ENCODE measurements at places on chromosomes 2 and 18.

GRCh38 chr2:16429002-16429401 lies 236.6 kb downstream of the CYRIA start:
- DNase-seq: no peak

DNA sequence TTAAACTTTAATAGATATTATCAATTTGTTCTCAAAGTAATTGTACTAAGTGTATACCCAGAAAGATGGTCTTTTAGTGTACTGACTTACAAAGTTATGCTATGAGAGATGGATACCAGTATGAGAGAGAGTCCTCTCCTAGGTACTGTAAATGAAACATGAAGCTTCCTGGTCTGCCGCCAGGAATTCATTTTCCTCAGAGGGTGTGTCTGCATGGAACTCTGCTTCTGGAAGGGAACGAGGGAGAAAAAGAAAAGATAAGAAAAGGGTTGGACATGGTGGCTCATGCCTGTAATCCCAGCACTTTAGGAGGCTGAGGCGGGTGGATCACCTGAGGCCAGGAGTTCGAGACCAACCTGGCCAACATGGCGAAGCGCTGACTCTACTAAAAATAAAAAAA lies 2.2 kb upstream of the SSB start:
- no peak for DNase-seq

DNA sequence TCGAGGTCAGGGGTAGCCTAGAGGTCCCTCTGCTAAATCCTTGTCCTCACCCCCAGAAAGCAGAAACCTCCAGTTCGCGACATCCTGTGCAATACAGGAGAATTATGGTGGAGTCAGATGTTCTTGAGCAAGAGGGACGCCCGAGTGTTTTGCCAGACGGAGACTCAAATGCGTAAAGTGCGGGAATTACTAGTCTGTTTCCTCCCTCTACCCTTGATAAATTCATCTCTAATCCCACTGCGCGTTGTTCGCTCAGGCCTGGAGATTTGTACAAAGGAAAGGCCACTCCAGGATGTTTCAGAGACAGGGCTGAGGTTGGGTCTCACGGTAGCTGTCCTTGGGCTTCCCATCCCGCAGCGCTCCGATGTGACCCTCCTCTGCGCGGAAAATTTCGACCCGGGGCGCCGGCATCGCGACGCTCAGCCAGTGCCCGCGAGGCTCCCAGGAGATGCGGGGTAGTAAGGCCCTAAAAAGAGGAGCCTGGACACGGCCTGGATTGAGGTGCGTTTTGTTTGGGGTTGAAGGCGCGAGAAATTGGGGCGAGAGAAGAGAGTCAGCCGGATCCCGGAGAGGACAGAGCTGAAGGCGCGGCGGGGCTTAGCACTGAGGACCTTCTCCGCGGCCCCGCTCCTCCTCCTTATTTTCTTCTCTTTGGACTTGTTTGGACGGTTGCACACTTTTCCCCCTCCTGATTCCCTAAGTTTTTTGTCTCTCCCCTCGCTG lies 2.6 kb upstream of the NEUROD1 start:
- no peak for DNase-seq

DNA sequence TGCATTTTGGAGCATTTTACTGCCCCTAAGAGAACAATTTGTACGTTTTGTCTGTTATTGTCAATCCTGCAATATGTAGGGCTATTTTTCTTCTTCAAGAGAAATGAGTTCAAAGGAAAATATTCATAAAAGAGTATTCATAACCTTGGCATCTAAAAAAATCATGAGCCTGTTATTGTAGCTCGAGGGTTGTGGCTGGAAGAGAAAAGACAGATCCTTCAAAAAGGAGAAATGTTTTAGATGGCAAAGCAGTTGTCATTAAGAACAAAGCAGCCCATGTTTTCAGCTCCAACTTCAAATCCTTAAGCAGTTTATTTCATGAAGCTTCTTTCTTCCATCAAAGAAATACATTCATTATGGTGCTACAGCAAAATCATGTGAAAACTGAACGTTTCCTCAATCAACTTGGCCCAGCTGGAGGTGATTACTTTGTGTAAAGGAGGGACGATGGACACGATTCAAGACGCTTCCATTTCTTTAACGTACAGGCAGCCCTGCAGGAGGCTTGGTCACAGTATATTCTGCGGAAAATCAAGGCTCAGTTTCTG lies 31.4 kb downstream of the QPCT start:
- no peak for DNase-seq

- DNase-seq: no peak
These were observed 428.3 kb downstream of the MBD2 start for GRCh38 chr18:53796040-53796729.

DNA sequence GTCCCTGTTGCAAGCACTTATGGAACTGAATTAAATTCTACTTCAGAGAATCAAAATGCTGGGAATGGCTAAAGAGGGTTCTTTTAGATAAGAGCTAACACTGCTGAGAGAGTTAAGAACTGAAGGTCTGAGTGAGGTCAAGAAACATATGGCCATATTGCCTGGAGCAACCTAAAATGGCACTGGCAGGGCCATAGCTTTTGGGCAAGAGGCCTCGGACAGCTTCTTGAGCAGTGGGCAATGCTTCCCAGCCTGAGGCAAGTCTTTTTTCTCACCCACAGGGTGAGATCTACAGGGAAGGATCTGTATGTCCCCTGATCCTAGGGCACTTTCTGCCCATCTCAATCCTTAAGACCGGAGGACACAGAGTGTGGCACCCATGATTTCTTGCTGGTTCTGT lies 244.6 kb upstream of the NT5C1B start:
- DNase-seq: no peak

- DNase-seq: no peak
These were observed 105.6 kb downstream of the PRPF40A start for GRCh38 chr2:152611458-152612231.

DNA sequence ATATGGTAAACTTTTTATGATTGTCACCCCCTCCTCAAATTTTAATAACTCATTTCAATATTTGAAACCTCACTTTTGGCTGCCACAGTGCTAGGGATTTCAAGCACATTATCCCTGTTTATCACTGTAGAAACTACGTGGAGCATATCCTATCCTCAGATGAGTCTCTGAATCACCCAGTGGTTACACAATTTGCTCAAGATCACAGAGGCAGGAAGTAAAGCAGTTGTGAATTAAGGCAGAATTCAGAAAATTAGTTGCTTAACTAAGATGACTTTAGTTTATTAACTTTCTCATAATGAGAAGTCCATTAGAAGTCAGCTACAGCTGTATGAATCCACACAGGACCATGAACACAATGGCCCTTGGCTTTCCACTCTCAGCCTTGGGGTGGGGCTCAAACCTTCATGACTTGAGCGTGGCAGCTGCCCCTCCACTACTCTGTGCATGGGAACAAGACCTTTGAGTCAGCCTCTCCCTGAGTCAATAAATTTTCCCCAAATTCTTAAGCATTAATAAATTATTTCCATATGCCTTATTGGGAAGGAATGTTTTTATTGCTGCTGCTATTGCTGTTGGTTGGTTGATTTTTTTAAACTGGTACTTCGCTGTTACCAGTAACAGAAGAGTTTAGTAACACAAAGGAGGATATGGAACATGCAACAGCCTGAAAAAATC lies 369.0 kb downstream of the CBLN2 start:
- DNase-seq: no peak

DNA sequence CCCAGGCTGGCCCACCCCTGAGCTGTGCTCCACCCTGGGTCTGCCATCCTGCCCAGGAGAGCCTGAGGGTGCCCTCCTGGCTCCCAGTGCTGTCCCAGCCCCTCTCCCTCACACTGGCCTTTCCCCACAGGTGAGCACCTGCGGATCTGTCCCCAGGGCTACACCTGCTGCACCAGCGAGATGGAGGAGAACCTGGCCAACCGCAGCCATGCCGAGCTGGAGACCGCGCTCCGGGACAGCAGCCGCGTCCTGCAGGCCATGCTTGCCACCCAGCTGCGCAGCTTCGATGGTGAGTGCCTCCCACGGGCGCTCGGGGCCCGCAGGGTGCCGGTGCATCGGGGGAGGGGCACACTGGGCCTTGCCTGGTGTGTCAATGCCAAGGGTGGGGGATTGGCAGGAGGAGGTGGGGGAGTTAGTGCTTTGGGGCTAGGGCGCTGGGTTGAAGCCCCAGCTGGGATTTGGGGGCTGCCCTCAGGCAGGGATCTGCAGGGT lies 23.5 kb downstream of the GPC1 start:
- DNase-seq: no peak

GRCh38 chr2:159982270-159982669 lies 80.1 kb downstream of the PLA2R1 start:
- DNase-seq: no peak

DNA sequence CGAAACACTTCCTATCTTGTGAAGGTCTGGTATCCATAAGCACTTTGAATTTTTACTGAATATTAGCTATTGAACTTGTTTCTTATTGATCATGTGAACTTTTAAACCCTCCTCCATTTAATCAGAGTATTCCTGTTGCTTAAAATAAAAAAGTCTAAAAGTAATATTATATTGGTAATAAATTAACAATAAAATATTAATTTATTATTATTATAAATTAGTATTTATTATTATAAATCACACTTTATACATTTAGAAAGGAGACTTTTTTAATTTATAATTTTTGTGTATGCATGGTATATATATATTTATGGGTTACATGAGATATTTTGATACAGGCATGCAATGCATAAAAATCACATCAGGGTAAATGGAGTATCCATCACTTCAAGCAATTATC lies 295.4 kb upstream of the NETO1 start:
- no peak for DNase-seq

DNA sequence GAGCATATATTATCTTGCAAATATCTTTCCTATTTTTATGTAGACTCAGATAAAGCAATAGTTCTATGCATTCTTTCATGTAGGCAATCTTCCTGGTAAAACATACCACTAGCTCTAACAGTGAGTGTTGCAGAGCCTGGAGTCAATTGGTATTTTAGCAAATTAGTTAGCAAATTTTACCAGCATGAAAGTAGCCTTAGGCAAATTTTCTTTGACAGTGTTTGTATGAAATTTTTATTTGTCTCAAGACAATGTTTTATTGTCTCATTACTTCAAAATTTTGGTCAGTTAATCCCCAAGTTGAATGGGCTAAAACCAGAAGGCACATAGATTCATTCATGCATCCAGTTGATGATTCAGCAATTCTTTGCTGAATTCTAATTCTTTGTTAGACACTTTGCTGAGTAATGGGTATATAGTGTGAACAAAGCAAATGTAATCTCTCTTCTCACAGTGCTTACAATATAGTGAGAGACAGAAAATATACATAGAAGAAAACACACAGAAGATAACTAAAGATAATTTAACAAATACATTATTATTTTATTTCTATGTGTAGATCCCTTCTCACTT lies 27.1 kb downstream of the SLC38A11 start:
- DNase-seq: no peak

GRCh38 chr18:24486684-24487083 lies 26.2 kb downstream of the HRH4 start:
- DNase-seq: no peak

DNA sequence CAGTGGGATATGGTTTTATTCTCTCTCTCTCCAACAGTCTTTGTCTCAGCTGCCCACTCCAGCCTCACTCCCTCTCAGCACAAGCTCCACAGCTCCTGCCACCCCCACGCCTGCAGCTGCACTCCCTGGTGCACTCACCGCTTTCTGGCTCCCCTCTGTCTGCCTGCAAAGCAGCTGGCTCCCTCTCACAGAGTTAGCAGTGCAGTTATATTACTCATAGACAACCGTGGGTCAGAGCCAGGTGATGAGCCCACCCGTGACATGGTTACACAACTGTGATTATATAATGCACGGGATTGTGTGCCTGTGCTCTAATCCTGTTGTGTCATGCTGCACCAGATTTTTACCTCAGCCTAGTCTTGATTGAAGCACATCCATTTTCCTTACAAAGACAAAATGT lies 276.9 kb upstream of the CHAC2 start:
- no peak for DNase-seq

DNA sequence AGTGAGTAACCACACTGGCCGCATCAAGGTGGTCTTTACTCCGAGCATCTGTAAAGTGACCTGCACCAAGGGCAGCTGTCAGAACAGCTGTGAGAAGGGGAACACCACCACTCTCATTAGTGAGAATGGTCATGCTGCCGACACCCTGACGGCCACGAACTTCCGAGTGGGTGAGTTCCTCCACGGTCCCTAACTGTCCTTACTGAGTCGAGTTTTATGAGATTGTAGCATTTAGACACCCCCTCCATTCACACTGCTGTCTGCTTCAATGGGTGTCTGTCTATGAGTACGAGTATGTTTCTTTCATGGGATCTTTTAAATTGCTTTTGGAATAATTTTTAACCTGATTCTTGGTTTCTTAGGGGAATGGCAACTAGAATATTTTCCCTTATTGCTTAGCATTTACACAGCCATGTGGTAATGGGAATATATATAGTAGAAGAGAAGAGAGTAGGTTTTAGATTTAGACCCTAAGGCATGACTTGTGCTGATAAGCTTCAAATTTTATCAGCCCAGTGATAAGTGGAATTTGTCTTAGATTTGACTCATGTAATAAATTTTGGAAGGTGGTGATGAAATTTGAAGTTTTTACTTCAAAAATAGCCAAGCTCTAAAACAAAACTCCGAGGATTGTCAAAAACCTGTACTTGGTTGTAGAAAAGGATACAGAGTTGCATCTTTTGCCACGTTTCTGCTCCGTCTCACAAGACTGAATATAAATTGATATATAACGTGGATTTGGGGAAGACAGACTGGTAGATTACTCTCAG lies 188.2 kb downstream of the LTBP1 start:
- no peak for DNase-seq

DNA sequence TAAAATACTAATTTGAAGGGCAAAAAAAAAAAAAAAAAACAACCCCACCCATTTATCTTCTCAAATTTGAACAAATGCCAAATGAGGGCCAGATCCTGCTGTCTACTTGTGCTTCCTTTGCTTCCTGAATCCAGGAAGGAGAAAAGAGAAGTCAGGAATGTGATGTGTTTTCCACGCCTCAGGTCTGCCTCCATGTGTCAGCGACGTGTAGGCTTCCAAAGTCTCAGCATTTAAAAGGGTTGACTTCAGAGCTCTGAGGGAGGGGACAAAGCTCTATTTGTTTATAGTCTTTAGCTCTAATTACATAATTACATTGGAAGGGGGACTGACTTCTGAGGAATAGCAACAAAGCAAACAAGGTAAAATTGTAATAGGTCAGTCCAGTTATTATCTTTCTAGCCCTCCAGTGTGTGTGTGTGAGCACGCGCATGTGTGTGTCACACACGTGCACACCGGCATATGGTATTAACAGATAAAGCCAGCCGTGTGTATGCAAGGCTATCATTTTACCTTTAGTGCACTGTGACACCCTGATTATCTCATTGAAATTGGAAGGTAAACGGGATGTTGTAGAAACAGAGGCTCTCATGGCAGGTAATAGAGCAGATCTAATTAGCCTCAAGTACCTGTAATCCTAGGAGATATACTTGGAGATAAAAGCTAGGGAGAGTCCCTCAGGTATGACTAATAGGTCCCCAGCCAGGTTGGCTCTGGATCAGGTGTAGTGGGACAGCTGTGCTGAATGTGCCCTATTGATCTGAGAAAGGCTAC lies 911.4 kb upstream of the ZEB2 start:
- DNase-seq: no peak

- DNase-seq: no peak
These were observed 17.5 kb upstream of the RAB31 start for GRCh38 chr18:9690418-9691188.

DNA sequence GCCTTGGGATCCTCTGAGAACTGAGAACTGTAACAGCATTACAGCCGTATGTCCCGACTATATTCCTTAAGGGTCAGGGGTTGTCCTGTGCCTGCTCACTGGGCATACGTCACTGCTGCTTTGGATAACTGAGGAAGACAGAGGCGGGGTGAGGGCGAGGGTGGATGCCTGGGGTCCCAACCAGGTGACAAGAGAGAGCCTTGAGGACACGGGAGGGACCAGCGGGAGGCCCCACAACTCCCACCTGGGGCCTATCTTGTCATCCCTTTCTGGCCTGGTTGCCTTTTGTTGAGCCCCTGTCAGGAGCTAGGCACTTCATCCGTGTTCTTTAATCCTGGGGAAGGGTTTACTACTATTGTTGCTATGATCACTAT lies 28.8 kb downstream of the INPP5D start:
- DNase-seq: no peak

Measured in activated CD4-positive, alpha-beta T cell treated with anti-CD3 and anti-CD28 coated beads for 1 hour (primary cell).